Anterior cingulate cortex (tissue), 58 donors: ENCODE measurements at places on chromosomes 3 and 15.

DNA sequence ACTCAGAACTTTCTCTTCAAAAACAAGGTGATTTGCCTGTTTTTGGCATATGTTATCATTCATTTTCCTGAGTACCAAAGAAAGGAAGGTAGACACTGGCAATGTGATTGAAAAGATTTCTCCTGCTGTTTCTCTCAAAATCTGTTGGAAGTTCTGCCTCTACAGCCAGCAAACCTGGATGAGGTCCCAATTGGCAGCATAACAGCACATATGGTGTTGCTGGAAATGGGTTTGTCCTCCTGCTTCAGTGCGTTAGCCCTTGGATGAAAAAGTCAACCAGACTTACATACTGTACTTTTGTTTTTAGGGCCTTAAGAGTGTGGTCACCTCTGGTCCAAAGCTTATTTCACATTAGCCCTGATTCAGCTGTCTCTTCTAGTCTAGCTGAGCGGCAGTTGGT lies 237.6 kb upstream of the MME start:
- no peak for DNase-seq

DNA sequence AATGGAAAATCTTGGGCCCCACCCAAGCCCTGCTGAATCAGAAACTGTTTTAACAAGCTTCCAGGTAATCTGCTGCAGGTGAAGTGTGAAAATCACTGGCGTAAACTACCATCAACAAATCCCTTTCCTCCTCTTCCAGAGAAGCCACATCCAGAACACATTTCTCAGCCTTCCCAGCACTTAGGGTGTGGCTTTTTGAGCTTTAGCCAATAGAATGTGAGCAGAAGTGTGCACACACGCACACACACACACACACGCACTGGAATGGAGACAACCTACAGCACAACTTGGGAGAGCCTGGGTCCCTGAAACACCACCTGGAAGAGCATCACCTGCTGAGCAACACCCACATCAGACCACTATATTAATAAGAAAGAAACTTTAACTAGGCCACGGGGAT lies 98.6 kb downstream of the OSBPL10 start:
- no peak for DNase-seq

- DNase-seq: no peak
Measured at GRCh38 chr3:11514191-11514821, 129.4 kb downstream of the VGLL4 start.

- DNase-seq: no peak
Measured at GRCh38 chr15:25092661-25093060, 137.9 kb downstream of the SNRPN start.

DNA sequence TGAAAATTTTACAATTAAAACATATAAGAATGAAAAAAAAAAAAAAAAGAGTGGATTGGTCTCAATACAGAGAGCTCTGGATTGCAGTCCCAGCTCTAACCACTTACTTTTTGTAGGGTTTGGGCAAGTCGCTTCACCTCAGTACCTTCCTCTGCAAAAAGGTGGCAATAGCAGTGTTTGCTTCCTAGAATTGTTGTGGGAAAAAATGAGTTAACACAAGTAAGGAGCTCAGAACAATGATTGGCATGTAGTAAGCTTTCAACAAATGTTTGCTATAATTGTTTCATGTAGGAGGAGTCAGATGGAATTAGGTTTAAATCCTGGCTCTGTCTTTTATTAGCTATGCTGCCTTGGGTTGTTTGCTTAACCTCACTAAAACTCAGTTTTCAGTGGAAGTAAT lies 425.2 kb upstream of the TBL1XR1 start:
- no peak for DNase-seq

- no peak for DNase-seq
Measured at GRCh38 chr3:114402838-114403237, 109.0 kb downstream of the TIGIT start.

GRCh38 chr15:33735637-33736247 lies 232.6 kb upstream of the CHRM5 start:
- DNase-seq: no peak

DNA sequence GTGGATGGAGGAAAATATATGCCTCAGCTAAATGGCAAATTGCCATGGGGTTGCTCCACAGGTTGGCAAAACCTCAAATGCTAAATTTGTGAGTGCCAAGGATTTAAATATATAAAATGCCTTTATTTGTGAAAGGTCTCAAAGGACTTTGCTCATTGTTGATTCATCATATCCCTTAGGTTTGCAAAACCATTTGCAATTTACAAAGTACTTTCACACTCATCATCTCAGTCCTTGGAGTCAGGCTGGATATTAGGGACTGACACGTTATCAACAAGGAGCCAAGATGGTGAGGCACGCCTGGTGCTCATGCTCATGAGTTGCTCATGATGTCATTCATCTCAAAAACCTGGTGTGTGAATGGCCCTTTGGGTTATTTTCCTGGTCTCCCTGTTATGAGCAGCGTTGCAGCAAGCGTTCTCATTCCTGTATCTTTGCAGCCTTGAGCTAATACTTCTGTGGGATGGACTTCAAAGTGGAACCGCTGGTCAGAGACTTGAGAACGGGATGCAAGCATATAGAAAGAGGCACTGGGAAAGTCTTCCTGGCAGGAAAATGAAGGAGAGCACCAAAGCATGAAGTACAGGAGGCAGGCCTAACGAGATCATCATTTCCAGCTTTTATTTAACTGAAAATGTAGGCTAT lies 66.0 kb downstream of the MYO1E start:
- DNase-seq: no peak

DNA sequence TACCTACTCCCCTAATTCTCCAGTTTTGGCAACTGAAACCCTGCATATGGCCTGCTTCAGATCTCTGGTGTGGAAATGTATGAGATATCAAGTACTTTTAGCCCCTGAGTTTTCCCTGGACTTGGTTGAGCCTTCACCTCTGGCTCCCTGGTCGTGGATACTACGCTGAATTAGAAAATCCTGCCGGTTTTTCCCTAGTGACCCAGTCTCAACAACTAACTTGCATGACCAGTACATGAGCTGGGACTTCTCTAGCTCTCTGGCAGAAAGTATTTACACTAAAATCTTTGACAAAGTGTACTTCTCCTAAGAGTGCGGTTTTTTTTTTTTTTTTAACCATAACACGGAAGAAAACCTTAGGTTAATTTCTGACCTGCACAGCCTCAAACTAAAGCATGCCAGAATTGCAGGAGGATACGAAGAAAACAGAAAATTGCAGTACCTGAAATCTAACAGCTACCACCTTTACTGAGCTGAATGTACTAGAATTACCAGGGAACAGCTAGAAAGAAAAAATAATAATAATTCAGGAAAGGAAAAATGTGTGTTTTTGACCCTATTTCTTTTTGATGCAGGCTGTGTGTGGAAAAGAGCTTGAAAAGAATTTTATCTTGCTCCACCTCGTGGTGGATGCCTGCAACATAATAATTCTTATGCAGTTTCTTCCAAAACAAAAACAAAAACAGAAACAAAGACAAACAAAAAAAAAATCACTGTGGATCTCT lies 165.6 kb downstream of the GMNC start:
- peak; percentile 11 for DNase-seq

- DNase-seq: no peak
Measured at GRCh38 chr3:78926523-78926922, 841.3 kb downstream of the ROBO1 start.

GRCh38 chr3:97687734-97688133 lies 76.8 kb upstream of the ARL6 start:
- no peak for DNase-seq

DNA sequence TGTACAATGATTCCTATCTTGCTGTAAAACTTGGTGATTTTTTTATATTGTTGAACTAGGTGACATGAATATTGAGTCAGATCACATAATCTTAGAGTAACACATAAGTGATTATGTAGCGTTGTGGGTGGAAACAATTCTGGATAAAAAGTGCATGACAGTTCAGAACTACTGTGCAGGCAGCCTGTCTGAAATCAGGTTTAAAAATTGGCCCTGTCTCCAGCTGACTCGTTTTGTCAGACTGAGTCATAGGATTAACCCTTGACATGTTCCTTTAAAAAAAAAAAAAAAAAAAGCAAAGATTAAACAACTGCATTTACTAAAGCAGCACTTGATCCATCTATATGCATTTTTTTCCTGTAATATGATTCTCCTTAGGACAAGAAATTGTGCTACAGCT lies 160.0 kb upstream of the CGNL1 start:
- no peak for DNase-seq

DNA sequence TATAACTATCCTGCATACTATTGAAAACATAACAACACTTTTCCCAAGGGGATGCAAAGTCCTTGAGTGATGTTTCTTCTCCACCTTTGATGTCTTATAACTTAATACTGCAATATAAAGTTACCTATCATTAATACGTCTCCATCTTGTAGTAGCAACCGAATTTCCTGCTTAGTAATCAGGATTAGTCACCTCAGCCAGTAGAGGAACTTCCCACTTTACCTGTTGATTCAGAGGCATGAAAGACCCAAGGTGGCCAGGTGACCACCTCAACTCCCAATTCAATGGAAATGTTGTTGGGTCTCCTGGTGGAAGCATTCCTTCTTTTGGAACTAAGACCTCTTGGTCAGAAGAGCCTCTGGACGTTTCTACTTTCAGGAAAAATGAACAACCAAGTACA lies 3.5 kb upstream of the TMCC1 start:
- DNase-seq: no peak

DNA sequence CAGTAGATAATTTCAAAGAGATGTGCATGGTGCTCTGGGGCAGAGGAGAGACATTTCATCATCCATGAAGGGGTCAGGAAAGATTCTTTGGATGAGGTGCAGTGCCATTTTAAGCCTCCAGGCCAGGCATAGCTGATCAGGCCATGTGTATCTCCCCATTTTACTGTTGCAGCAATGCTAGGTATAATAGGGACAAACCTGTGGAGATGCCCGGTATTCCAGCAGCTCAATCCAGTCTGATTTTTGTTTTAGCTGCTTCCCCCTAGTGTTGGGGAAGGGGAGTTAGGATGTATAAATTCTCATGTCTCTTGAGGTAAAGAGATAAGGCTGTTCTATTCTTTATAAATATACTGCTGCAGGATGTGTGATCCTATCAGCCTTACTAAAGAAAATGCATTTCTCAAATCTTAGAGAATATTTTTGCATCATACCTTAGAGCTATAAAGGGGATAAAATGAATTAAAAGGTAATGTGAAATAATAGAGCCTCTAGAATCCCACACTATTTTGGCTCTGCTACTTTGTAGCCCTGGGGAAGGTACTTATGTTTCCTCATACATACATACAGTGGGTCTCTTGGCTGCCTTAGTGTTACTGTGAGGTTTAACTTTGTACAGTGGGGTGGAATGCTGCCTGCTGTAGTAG lies 5.2 kb downstream of the CDV3 start:
- no peak for DNase-seq

DNA sequence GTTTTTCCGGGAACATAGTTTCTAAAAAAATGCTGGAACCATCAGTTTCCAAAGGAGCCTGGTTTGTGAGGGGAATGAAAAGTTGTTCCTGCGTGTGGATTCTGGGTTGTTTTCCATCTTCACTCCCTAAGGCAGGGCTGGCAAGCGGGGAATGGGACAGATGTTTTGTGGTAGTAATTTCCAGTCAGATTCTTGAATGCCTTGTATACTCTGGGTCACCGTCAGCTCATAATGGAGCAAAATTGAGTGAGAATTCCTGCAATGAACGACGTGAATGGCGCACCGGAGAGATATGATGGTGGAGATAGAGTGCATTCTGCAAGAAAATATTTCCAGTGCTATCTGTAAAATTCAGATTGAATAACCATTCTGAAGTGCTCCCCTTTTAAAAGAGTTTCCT lies 19.9 kb downstream of the EEFSEC start:
- DNase-seq: no peak

DNA sequence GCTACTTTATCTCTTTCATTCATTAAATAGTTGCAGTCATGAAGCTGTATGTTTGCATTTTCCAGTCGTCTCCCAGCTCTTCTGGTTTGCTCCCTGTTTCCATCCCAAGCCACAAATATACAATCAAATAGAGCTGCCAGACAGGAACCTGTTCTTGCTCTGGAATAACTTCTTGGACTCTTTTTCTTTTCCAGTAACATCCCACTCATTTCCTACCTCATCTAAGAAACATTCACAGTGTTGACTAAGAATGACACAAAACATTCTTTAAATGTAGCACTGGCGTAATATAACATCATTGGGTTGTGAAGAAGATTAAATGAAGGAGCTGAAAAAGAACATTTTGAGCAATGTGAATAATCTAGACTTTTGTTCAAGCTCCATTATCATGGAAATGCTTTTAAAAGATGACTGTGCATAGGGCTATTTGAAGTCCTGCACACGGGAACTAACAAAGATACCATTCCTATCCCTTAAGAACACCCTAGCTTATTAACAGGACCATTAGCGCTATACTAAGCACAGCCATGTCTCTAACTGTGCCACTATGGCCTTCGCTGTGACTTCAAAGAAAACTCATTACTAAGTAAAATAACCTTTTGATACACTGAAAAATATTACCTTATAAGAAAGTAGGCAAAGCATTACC lies 574.0 kb downstream of the NAALADL2 start:
- DNase-seq: no peak

DNA sequence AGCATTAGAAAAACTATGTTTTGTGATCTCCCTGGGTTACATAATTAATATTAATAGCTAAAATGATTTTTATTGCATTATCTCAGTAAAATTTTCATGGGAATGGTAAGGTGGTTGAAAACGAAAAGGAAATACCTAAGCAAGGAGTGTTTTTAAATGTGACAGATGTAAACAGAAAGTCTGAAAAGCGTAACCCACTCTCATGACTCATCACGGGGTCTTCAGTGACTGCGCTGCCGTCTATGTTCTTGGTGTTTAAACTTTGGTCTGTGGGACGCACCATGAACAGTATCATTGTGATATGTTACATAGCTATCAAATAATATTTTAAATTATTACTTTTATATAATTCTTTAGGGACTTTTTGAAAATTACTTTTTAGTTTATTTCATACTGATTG lies 19.8 kb downstream of the LRCH3 start:
- DNase-seq: no peak

GRCh38 chr15:92638709-92639365 lies 16.7 kb downstream of the FAM174B start:
- no peak for DNase-seq

- no peak for DNase-seq
Measured at GRCh38 chr3:71316066-71316777, 267.3 kb downstream of the FOXP1 start.

DNA sequence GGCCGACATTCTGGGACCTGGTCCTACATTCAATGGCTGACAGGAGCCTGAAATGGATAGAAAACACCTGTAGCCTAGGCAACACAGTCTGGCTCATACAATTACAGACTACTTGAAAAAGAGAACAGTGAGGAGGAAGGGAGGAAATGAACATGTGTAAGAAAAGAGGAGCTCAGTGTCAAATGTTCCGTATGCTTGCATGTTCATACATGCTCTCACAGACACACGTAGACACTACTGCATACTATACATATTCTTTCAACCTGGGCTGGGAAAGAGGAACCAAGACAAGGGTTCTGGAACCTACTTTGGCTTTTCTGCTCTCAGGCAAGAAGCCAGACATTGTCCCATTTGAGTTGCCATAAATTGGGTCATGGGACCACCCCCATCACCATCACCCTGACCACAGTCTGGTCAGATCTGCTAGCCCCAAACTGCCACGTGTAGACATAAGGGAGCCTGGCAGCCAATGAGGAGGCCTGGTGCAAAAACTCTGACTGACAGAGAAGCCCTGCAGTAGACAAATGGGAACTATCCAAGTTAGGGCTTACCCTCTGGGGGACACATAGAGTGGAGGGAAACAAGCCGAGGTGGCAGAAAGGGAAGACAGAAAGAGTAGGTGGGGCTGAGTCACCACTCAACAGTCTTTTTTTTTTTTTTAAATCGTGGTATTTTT lies 310.0 kb downstream of the SHQ1 start:
- DNase-seq: no peak
